Left forelimb (tissue), 1 donor: ENCODE measurements at places on chromosomes 3 and 15.

DNA sequence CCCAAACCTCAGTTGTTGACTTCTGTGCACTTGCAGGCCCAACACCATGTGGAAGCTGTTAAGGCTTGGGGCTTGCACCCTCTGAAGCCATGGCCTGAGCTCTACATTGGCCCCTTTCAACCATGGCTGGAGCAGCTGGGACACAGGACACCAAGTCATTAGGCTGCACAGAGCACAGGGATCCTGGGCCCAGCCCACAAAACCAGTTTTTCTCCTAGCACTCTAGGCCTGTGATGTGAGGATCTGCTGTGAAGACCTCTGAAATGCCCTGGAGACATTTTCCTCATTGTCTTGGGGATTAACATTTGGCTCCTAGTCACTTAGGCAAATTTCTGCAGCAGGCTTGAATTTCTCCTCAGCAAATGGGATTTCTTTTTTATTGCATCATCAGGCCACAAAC is 1255.7 kb downstream of the ZPLD1 start:
- no peak for DNase-seq

- no peak for DNase-seq
These were observed 157.2 kb downstream of the TIGIT start for GRCh38 chr3:114451051-114451451.

DNA sequence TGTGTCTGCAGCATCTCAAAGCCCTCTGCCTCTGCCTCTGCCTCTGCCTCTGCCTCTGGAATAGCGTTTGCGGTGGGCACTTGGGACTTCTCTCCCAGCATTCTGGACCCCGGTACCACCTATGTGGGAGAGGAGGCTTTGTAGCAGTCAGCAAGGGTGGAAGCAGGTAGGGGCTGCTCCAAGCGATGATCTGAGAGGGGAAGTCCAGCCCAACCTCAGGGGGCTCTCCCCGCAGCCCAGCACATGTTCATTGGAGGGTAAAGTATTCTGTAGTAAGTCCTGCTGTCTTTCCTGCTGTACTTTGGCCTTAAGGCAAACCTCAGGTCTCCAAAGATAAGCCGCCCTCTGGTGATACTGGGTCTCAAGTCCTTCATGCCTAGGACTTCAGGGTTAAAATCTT is 68.6 kb downstream of the FAM174B start:
- no peak for DNase-seq

DNA sequence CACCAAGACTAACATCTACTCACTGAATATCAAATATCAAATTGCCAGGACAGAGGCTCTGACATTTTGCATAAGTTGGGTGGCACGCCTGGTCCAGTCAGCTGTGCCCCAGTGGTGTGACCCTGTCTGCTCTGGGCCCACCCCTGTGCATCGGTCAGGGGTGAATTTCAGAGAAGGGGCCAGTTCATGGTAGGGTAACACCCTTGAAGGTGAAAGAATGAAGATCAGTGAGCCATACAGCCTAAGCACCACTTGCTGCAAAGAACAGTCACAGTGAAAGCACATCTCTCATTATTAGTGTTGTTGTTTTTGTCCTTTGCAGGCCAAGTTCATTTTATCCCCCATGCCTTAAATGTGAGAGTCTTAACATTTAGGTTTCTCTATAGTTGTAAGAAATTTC is 86.8 kb downstream of the MYRIP start:
- no peak for DNase-seq

- DNase-seq, result no peak
These were observed 56.7 kb upstream of the MYRIP start for GRCh38 chr3:39752751-39753150.

DNA sequence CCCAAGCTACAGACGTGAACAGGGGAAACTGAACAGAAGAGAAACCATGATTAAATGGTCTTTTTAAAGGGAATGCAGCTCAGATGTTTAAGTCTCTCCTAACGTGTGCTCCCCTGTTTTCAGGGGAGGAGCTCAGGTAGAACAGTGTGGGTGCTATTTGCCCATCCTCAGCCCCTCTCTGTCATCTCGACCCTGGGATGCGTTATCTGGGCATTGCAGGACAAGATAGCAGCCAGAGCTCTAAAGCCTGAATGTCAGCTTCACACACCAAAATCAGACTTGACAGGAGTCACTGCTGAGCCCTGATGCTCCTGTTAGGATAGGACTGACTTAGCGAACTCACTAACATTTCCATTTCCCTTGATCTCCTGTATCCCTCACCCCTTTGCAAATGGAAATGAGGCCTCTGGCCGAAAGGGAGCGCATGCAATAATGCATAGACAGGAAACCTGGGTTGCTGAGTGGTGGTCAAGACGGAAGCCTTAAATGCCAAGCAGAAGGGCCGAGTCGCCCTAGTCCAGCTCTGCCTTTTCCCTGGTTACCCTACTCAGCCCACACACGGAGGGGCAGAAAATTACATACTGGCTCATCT is 234.9 kb upstream of the TPM1 start:
- no peak for DNase-seq

- no peak for DNase-seq
These were observed 58.8 kb downstream of the ASB7 start for GRCh38 chr15:100661156-100661555.

DNA sequence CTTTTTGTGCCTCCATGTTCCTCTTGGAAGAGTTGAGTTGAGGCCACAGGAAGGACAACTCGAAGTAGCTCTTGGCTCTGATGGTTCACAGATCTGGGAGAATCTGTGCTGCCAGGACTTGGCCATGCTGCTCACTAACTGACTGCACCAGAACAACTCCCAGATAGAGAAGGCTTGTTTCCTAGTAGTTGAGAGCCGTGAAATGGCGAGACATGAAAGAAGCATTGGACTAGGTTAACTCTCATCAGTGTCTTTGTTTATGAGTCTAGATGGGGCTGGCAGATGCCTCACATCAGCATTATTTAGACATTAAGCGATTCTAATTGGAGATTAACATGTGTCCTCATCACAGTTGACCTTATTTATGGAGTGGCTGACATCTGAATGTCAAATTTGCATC is 92.9 kb upstream of the AGBL1 start:
- DNase-seq, result no peak

DNA sequence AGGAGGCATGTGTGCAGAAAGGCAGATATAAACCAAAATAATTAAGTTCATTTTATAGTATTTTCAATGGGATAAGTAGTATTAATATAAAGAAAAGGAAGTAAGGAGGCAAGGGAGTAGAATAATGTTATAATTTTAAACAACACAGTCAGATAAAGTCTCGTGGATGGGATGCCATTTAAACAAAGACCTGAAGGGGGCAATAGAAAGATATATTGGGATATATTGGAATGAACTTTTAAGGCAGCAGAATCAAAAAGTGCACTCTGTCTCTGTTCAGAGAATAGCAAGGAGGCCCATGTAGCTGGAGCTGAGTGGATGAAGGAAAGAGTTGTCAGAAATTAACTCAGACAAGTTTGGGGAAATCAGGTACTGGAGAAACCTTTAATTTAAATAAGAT is 158.7 kb downstream of the CGGBP1 start:
- no peak for DNase-seq

GRCh38 chr3:31331278-31331677 is 201.4 kb upstream of the STT3B start:
- no peak for DNase-seq

DNA sequence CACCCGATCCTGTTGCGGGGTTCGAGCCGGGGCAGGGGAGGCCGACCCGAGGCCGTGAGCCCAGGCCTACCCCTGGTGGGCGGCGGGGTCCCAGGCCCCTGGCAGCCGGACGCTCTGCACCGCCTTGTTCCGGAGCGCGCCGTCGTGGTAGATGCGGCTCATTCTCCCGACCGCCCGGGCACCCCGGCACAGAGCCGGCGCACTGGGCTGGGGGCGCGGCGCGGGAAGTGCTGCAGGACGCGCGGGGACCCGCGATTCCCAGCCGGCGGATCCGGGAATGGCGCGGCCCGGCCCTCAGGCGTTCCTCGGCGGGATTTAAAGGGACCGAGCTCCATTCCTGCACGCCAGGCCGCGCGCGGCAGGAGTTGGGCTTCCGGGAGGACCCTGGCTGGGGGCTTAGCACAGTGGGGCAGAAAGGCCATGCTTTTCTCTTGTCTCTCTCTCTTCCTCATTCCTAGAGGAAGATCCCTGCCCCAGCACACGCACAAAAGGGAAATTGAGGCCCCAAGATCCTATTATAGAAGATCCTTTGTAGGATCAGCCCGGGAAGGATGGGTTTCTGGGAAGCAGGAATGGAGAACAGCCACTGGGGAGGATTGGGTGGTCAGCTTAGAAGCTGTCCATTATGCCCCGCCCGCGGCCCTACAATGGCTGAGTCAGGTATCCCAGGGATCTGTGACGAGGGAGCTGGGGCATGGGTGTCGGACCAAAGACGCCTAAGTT is at the start of gene ARPIN:
Gene ARPIN (minus strand): TSS at position 279 of the 723 bp plus-strand sequence. CDS start 117 bp downstream, at position 162.
- peak; percentile 82 for DNase-seq

GRCh38 chr3:15649858-15650257 is 48.3 kb downstream of the BTD start:
- DNase-seq, result no peak

- no peak for DNase-seq
These were observed 130.2 kb upstream of the LMOD3 start for GRCh38 chr3:69252631-69253030.

GRCh38 chr3:23921052-23921511 is 4.2 kb downstream of the RPL15 start:
- no peak for DNase-seq

- peak; percentile 86 for DNase-seq
These were observed at the start of gene CHD2 for GRCh38 chr15:92899948-92900730. TSS of gene CHD2 (plus strand) at chr15:92900324. CDS start at chr15:92901238, 914 bp downstream.

GRCh38 chr15:91928675-91929074 is 75.2 kb downstream of the SLCO3A1 start:
- DNase-seq, result no peak

GRCh38 chr15:29040370-29040751 is 154.6 kb downstream of the APBA2 start:
- peak; percentile 67 for DNase-seq

DNA sequence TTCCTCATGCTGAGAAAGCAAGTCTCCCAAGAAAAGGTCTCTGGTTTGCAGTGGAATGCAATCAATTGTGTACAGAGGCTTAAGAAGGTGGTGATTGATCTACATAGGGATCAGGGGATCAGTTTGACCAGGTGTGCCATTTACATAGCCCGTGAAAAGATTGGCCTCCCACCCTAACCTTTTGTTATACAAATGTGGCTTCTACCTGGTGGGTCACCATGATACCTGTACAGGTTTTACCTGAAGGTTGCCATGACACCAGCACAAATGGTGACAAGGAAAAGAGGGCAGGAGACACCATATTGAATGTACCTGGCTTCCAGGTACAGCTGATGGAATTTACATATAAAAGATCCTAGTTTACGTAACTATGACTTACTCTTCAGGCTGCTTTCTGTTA is 25.5 kb upstream of the TEX55 start:
- no peak for DNase-seq

DNA sequence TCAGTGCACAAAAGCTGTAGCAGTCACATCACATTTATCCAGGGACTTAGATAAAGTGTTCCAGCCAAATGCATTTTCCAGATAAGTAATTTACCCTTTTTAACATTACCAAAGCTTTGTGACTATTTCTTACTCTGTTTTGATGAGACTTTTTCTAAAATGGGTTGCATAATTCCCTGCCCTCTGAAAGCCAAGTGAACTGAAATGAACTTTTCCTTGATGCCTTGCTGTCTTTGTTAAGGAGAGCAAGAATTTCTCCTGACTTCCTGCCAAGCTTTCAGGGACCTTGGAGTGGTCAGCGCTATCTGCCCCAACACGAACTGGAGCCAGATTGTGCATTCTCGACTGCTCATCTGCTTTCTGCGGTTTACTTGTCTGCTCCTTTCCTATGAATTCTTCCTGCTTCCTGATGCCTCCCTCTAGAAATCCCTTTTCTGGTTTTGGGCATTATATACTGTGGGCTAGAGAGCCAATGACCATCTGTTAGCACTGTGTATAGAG is 34.8 kb downstream of the EIF4E3 start:
- DNase-seq, result no peak

DNA sequence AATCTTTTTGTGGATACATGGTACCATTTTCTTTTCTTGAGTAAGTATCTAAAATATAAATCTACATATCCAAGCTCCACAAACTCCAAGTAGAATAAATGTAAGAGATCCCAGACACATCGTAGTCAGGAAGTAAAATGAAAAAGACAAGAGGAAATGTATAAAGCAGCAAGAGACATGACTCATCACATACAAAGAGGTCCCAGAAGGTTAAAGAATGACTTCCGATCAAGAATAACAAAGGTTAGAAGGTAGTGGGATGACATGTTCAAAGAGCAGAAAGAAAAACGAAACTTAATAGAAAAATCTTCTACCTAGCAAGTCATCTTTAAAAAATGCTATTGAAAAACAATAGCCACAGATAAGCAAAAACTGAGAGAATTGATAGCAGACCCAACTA is 705.8 kb downstream of the NR2F2 start:
- no peak for DNase-seq

DNA sequence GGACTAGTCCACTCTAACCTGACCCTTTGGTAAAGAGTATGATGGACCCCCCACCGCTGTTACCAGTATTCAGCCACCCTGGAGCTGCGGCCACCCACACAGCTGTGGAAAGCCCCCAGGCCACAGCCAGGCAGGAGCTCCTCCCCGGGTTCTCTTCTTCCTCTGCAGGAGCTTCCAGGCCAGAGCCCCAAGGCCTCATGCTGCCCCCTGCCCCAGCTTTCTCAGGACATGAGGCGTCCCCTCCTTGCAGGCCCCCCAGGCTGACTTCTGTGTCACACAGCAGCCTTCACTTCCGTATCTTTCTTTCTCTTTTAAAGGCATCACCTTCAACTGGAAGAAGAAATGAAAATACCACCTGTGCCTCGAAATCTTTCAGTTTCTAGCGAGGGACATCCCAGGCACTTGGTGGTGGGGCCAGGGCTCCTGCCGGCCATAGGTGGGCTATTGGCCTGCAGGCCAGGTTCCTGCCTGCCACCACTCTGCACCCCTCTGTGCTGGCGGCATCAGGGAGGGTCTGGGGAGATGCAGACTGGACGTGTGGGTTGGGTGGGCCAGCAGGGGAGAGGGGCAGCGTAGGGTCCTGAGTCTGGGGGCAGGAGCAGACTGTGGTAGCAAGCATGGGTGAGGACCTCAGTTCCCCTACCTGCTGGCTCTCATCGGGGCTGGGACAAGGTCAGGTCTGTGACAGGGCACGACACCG is 19.9 kb downstream of the KLF13 start:
- DNase-seq, result no peak

GRCh38 chr15:81434851-81435250 is 60.8 kb upstream of the TMC3 start:
- DNase-seq, result no peak

DNA sequence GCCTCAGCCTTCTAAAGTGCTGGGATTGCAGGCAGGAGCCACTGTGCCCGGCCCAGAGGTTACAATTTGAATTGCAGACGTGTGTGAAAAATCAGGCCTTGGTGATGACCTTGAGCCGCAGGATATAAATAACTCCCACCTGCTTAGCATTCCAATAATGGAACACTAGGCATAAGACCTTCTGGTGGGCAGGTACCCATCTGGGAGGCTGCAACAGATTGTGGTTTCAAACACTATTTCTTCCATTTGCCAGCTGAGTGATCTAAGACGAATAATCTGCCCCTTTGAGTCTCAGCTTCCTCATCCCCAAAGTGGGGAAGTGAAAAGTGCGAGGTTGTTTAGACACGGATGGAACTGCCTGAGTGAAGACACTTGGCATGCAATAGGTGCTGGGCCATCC is 47.7 kb upstream of the HERC1 start:
- no peak for DNase-seq

GRCh38 chr15:60609721-60610320 is 130.9 kb upstream of the ICE2 start:
- DNase-seq, result no peak
